Cortex of kidney (tissue), 1 donor: ENCODE measurements at places on chromosomes 6 and 20.

- DNase-seq, result no peak
Measured at GRCh38 chr6:88538840-88539239, 372.7 kb upstream of the CNR1 start.

GRCh38 chr6:123467392-123467791, 169.4 kb downstream of the TRDN start:
- no peak for DNase-seq

GRCh38 chr6:113959235-113959634, 11.7 kb downstream of the HDAC2 start:
- no peak for DNase-seq

DNA sequence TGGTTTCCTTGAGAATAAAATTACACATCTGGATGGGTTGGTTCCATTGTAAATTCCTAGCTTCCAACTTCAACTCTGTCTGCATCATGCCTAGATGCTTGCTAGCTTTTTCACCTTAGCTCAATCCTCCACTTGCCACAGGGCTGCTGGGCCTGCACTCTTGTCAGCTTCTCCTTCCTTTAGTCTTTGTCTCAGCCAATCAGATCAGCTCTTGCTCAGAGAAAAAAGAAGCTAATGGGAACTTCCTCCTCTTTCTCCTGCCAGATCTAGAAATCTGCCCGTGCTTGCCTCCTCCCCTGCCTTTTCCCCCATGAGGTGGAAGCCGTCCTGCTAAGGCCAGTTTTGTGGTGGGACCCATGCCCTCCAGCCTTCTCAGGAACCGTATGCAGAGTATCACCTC, 18.5 kb downstream of the RAE1 start:
- no peak for DNase-seq

DNA sequence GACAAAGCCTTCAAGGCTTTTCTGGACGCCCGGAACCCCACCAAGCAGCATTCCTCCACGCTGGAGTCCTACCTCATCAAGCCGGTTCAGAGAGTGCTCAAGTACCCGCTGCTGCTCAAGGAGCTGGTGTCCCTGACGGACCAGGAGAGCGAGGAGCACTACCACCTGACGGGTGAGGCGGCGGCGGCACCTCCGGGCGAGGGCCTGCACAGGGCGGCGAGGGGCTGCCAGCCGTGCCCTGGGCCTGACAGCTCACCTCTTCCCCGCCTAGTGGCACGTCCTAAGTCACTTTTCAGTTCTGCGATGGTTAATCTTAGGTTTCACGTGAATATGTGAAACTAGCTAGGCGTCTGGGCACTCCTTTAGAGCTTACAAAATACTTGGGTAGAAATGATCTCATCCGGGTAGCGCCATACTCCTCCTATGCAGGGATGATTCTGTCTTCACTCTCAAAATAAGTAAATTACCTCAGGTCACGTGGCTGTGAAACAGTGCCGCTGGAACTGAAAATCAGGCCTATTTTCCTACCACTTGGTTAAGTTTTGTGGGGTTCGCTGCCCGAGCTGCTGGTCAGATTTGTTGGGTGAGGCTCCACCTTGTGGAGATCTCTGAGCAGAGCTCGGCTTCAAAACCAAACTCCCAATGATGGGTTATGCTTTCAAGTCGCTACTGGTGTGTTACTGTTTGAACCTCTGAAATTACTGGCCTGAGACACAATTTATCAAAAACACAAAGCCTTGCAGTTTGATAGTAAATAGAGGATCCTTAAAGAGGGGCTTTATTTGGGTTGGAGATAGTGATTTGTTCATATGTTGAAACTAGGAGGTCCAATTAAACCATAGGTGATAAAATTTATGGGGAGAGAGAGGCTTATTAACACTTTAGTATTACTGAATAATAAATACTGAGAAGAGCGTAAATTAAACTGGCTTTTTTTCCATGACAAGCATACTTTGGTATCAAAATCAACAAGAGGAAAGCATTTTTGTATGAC, 15.5 kb upstream of the CLDN20 start:
- DNase-seq, result no peak

DNA sequence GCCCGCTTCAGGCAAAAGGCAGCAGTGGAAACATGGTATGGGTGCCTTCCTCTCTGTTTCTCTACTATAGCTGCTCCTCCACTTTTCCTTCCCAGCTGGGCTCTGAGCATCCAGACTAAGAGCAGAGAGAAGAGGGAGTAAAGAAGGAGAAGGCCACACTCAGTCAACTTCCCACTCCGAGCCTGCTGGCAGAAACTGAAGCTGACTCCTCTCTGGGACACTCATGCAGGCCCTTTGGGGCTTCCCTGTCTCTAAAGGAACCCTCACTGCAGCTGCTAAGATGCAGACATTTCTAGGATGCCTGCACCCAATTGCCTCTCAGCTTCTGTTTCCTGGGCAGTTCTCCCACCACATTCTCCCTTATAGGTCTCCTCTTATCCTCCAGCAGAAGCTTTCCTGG, 88.9 kb downstream of the FRK start:
- no peak for DNase-seq

DNA sequence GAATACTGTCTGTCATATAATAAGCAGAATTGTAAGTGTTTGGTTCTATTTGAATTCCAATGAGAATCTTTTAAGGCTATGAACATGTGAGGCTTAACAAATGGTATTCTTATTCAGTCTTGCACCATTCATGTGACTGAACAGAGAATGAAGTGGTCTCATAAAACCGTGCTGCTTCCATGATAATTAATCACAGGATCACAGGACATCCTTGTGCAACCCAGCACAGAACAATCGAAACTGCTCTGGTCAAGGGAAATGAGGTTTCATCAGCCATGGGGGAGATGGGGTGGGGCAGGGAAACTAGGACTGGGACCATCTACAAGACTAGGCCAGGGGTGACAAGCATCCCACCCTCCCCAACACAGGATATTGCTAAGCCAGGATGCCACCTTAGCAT, 6.0 kb downstream of the PPIL6 start:
- no peak for DNase-seq
